ENCODE measurements at places on chromosomes 11 and 22. TPM values are rescaled to one million over a fixed set of nuclear protein-coding genes. Genes with fewer than 3 reads are reported as not detected.
A peak's percentile ranks its signal among the peaks of the same experiment; 100 is the strongest.

- no peak for DNase-seq
Observed at GRCh38 chr22:35470903-35471321, 69.7 kb upstream of the RASD2 start.

DNA sequence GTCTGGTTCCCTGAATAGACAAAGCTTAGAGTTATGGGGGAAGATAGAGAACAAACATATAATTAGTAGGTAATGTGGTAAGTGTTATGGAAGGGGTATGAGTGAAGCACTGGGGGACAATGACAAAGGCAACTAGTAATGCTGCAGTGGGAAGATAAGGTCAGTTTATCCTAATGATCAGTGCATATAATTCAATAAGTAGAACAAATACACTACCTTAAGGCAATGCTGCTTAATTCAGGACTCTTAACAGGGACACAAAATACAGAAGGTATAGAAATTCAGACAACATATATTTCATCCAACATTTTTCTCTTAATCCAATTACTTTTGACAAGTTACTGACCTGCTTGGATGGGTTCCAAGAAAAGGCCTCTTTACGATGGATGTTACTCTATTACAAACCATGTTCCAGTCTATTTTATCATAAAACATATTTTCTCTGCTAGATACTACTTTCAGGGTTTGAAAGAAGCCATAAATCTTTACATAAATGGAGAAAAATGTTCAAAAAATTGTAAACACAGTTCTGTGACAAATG lies 1186.2 kb downstream of the LRRC4C start:
- DNase-seq = no peak

DNA sequence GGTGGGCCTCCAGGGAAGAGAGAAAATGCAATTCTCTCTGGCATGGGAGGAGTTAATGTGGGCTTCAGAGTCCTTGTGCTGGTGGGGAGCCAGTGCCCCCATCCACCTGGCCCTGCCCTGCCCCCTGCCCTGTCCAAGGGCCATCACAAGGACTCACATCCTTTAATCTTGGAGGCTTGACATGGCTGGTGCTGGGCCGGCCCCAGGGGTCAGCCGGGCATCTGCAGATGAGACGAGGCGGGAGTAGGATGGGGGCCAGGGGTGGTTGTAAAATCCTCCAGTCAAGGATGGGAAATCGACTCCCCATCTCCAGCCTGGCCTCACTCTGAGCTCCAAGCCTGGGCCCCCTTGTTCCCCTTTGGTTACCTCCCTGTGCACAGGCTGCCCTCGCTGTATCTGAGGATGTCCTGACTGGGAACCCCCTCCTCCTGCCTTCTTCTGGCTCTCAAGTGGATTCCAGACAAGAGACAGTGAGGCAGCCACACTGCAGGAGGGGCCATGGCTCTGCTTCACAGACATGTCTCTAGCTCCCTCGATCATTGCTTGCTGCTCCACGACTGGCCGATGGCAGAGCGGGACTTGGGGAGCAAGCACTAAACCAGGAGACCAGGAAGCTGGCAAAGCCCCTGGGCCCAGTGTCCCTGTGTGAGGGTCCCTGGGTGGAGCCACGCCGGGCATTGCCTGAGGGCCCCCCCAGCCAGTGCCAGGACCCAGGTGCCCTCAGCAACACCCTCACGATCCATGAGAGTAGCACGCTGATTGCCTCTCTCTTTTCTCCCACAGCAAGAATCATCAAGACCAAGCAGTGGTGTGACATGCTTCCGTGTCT lies 1120.5 kb downstream of the BRD1 start:
- DNase-seq = no peak

- DNase-seq = no peak
Observed at GRCh38 chr11:60485987-60486386, 6.6 kb upstream of the MS4A12 start.

GRCh38 chr11:119446871-119447663 lies 24.1 kb upstream of the THY1 start:
- no peak for DNase-seq

DNA sequence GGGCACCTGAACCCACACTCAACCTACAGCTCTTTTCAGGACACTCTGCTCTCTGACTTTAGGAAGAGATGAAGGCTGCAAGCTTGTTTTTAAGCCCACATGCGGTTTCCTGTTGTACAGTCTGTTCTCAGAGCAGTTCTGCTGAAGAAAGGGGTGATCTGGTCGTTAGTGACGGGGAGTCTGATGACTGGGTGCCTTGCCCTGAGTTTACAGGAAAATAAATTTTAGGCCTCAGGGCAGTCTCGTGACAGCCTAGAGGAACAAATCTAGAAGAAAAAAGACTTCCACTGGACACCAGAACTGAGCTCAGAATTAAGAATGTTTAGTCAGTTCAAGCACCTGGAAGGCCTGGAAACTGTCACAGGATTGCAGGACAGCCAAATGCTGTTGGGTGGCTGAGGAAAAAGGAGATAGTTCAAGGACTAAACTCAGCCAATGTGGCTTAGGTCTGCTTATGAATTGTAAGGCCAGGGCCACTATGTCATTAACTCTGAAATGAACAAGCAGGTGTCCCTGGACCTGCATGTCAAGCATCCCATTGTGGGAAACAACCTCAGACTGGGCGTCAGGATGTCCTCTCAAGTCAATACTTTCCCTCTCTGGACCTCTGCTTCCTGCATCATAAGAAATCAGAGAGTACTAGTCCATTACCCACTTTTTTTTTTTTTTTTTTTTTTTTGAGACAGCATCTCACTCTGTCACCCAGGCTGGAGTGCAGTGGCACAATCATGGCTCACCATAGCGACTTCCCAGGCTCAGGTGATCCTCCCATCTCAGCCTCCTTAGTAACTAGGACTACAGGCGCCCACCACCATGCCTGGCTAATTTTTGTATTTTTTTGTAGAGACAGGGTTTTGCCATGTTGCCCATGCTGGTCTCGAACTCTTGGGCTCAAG lies 5.7 kb downstream of the PIK3IP1 start:
- DNase-seq = no peak

DNA sequence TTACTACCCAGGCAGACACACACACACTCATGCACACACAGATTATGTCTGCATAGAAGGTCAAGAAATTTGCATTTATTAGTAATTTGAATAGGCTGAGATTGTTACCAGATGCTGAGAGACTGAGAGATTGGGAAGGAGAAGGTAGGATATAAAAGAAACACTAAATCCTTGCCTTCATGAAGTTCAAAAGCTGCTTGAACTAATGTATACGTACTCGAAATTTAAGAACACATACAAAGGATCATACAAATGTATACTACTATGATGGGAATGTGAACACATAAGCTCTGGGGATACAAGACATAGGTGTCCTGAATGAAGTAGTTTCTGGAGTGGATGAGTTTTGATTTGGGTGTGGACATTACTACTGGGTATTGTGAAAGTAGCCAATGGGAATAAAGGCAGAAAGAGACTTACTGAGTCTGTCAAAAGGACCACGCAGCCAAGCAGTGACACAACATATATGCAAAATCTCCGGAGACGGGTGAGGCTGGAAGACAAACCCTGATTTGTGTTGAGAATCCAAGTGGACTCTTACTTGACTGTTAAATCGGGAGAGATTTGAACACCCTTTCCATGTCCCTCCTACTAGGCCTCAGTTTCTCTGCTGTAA lies 7.3 kb upstream of the PKNOX2 start:
- no peak for DNase-seq

DNA sequence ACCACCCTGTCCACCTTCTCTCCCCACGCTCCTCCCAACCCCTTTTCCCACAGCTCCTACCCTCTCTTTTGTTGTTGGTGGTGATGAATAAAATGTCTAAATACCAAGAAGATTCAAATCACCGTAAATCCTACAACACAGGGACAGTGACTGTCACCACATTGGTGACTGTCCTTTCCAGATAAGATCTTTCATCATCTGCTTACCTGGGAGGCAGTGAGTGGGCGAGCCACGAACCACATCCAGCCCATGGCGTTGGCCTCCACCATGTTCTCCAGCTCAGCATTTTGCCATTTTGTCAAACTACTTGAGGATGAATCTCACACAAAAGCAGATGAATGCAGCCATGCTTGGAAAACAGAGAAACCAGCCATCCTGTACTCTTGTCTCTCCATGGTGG lies 6.7 kb upstream of the CYTH4 start:
- no peak for DNase-seq

DNA sequence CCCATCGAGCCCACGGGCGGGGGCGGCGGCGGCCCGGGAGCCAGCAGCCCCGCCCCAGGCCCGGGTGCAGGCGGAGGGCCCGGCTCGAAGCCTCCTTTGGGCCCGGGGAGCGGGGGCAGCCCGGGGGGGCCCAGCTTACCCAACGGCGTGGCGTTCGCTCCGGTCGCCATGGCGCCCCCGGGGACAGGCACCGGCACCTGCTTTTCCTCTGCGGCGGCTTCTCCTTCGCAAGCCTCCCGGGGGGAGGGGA lies 194 bp downstream of the SF1 start:
- no peak for DNase-seq

GRCh38 chr22:33000342-33001280 lies 57.6 kb downstream of the SYN3 start:
- DNase-seq = no peak

- DNase-seq = no peak
Observed at GRCh38 chr11:29534836-29535235, 482.0 kb downstream of the KCNA4 start.

DNA sequence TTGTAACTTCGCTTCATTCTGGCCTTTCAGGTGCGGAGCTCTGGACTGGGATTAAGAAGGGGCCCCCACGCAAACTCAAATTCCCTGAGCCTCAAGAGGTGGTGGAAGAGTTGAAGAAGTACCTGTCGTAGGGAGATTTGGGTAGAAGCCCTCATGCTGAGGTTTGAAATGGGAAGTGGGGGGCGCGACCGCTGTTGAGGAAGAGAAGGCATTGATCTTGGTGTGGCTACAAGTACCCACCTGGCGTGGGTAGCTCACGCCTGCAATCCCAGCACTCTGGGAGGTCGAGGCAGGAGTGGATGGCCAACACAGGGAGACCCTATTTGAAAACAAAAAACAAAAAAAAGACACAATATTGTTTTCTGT lies 779 bp downstream of the SELENOH start:
- DNase-seq = no peak

GRCh38 chr11:35404388-35404775 lies 15.0 kb downstream of the SLC1A2 start:
- no peak for DNase-seq

- DNase-seq = no peak
Observed at GRCh38 chr11:59822989-59823566, 12.5 kb upstream of the MRPL16 start.

DNA sequence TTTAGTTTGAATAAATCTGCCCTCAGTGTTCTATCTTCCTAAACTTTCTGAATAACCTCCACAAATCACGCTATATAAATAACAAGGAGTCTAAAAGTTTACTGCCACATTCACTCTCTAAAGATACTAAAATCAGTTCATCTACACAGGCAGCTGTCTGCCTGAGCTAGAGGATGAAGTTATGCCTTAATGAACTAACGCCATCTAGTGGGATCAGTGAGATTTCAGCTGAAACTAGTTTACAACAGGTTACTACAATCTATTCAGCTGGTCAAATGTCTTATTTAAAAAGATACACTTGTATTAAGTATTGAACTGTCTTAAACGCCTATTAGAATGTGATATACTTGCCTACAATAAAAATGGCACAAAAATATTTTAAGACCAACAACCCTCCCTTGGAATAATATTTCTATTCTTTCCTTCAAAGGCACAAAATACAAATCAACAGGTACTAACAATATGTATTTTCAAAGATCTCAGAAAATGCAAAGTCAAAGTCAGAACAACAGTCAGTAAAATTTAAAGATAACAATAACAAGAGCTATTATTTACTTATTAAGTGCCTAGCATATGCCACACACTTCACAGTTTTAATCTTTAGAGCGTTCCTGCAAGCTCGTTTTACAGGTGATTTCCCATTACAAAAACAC lies 84.1 kb downstream of the LARGE2 start:
- DNase-seq = peak; percentile 43

DNA sequence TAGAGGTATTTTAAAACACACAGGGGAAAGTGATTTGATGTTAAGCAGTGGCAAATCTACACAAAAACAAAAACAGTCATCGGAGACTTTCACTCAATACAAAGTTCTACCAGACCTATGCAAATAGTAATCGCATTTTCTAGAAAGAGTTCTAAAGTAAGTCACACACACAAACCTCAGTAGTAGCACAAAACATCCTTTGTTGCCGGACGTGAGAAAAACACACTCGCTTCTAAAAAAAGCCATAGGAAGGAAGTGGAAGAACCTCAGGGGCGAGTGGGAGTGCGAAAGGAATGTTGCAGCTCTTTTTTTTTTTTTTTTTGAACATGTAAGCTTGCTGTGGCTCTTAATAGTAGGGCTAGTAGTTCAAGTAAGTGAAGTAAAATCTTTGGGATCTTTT lies 88.9 kb downstream of the MAML2 start:
- peak; percentile 87 for DNase-seq

DNA sequence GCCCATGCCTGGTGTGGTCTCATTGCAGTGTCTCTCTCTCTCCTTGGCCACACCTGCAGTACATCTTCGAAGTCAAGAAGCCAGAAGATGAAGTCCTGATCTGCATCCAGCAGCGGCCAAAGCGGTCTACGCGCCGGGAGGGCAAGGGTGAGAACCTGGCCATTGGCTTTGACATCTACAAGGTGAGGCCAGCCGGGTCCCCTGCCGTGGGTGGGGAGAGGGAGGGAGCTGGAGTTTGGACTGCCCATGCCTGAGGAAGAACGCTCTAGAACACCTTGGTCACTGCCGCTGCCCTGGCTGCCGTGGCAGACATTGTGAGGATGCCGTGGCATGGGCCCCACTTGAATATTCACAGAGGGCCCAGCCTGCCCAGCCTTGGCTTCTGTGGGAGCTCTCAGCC lies 9.1 kb upstream of the MYO7A start:
- no peak for DNase-seq

- DNase-seq = no peak
Observed at GRCh38 chr22:37481347-37481907, 4.8 kb downstream of the MFNG start.

- DNase-seq = peak; percentile 32
Observed at GRCh38 chr11:9972989-9973388, 309.1 kb downstream of the SWAP70 start.

GRCh38 chr11:3143136-3143880 lies 21.8 kb downstream of the OSBPL5 start:
- no peak for DNase-seq

- no peak for DNase-seq
Observed at GRCh38 chr11:34380696-34381095, 22.9 kb upstream of the ABTB2 start.

- DNase-seq = no peak
Observed at GRCh38 chr11:112281726-112282125, 21.1 kb upstream of the PLET1 start.

Gene SEC14L6
- not detected for total RNA-seq

Gene KCNJ1
- total RNA-seq = not detected

Gene C11orf21
- not detected for total RNA-seq

Gene FGF3
- total RNA-seq = not detected

Gene MRPL16
- total RNA-seq = 53.9 TPM

Gene CSF2RB
- total RNA-seq = 8.9 TPM

Gene KRTAP5-7
- not detected for total RNA-seq

Gene RCOR2
- total RNA-seq = 0.21 TPM

Gene GDPD4
- total RNA-seq = not detected

Gene MAJIN
- not detected for total RNA-seq

Gene CD44
- 22.8 TPM for total RNA-seq

Gene NXPE1
- not detected for total RNA-seq

Gene TRPT1
- 20.0 TPM for total RNA-seq

Gene BIRC3
- 3.5 TPM for total RNA-seq

Data from pulmonary artery endothelial cell (primary cell).